ENCODE measurements at places on chromosomes 2 and 18. TPM values are rescaled to one million over a fixed set of nuclear protein-coding genes. Genes with fewer than 3 reads are reported as not detected.
A peak's percentile ranks its signal among the peaks of the same experiment; 100 is the strongest.

GRCh38 chr2:43276266-43276941 lies 50.0 kb upstream of the ZFP36L2 start:
- no peak for DNase-seq
- H3K27me3 ChIP-seq: no peaks in the 10 kb centered on the region
- H3K4me1 ChIP-seq: peaks cover 18% of the 10 kb centered on the region
- no peak overlapping the region for H3K4me3 ChIP-seq
- no peak overlapping the region for H3K27ac ChIP-seq

DNA sequence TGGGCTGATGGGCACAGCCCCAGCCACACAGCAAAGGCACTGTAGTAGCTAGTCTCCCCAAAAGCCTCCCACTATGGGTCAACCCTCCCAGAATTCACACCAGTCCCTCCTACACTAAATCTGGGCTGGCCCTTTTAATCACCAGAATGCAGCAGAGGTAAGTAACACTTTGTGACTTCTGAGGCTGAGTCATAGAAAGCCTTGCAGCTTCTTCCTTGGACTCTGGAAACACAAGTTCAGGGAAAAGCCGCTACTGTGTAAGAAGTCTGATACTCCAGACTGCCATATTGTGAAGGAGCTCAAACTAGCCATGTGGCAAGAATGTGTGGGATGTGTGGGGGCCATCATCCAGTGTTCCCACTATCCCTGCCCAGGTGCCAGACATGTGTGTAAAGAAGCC lies 19.0 kb upstream of the SIX2 start:
- H3K4me3 ChIP-seq: no peak overlapping the region
- H3K27me3 ChIP-seq: peaks cover 17% of the 10 kb centered on the region
- no peaks in the 10 kb centered on the region for H3K36me3 ChIP-seq
- H3K4me1 ChIP-seq: no peaks in the 10 kb centered on the region
- no peak for DNase-seq
- H3K27ac ChIP-seq: no peak overlapping the region

GRCh38 chr2:159445307-159445706 lies 158.8 kb upstream of the WDSUB1 start:
- H3K27ac ChIP-seq: no peak overlapping the region
- peaks cover 33% of the 10 kb centered on the region for H3K36me3 ChIP-seq
- H3K4me1 ChIP-seq: peaks cover 9% of the 10 kb centered on the region
- H3K4me3 ChIP-seq: no peak overlapping the region

- no peak overlapping the region for H3K27ac ChIP-seq
- no peak overlapping the region for H3K4me3 ChIP-seq
- peaks cover 20% of the 10 kb centered on the region for H3K4me1 ChIP-seq
- no peaks in the 10 kb centered on the region for H3K27me3 ChIP-seq
- no peaks in the 10 kb centered on the region for H3K36me3 ChIP-seq
These were observed 88.4 kb upstream of the TMEM247 start for GRCh38 chr2:46390901-46391395.

DNA sequence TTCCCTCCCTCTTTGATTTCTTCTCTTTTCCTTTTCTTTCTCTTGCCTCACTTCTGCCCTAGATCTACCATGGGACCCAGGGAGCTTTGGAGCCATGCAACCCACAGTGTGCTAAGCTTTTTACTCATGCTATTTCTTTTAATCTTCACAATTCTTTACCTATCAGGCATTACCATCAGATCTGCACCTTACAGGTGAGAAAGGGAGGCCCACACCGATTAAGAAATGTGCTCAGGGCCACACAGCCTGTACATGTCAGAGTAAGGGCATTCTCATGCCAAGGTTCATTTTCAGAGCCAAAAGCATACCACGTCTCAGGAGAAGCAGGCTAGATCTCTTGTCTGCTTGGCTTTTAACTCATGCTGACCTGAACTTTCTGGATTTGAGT lies 161.9 kb downstream of the RPIA start:
- H3K27ac ChIP-seq: no peak overlapping the region
- H3K4me1 ChIP-seq: no peaks in the 10 kb centered on the region
- DNase-seq: no peak
- no peaks in the 10 kb centered on the region for H3K27me3 ChIP-seq
- H3K36me3 ChIP-seq: no peaks in the 10 kb centered on the region

- no peak for DNase-seq
- H3K4me1 ChIP-seq: peaks cover 17% of the 10 kb centered on the region
- no peaks in the 10 kb centered on the region for H3K27me3 ChIP-seq
These were observed 44.9 kb downstream of the STK25 start for GRCh38 chr2:241463276-241464135.

- no peaks in the 10 kb centered on the region for H3K27me3 ChIP-seq
- no peak overlapping the region for H3K27ac ChIP-seq
- H3K4me3 ChIP-seq: no peak overlapping the region
- peaks cover 11% of the 10 kb centered on the region for H3K4me1 ChIP-seq
- no peaks in the 10 kb centered on the region for H3K36me3 ChIP-seq
These were observed 96.4 kb downstream of the RTP5 start for GRCh38 chr2:241965931-241966412.

DNA sequence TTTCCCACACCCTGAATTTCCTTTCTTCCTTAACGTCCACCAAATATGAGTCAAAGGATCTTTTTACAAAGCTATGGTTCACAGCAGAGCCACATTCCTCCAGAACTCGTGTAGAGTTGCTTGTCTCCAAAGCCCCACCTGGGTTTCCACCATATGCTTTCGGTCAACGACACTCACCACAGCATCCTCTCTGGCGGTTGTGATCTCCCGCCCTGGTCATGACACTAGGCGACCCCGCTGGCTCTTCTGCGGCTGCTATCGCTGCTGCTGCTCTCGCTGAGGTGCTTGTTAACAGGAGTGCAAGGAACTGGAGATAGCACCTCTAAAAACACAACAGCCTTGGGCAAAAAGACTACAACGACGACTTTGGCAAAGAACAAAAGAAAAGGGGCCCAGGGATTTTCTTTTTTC lies 340 bp downstream of the SLC40A1 start:
- H3K27me3 ChIP-seq: peaks cover 71% of the 10 kb centered on the region
- H3K4me3 ChIP-seq: peak overlapping the region; percentile 81
- peaks cover 16% of the 10 kb centered on the region for H3K4me1 ChIP-seq
- DNase-seq: peak; percentile 20

- no peak for DNase-seq
- no peaks in the 10 kb centered on the region for H3K27me3 ChIP-seq
- no peaks in the 10 kb centered on the region for H3K36me3 ChIP-seq
- no peak overlapping the region for H3K27ac ChIP-seq
- H3K4me1 ChIP-seq: peaks cover 7% of the 10 kb centered on the region
These were observed 28.3 kb upstream of the MRO start for GRCh38 chr18:50848061-50848551.

DNA sequence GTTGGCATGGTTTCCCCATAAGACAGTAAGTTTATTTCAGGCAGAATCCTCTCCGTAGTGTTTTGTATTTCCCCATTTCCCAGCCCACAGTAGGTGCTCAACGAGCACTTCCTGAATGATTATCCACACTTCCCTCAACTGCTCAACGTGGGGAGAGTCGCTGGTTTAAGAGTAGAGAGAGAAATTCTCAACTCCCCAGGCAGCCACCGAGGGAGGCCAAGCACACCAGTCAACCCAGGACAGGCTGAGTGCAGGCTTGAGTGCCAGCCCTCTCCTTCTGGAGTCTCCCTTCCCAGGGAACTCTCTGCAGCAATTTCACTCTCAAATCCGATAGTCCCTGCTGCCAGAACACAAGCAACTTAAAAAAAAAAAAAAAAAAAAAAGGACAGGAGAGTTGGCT lies 92.0 kb upstream of the LMAN1 start:
- no peak overlapping the region for H3K4me3 ChIP-seq
- no peaks in the 10 kb centered on the region for H3K4me1 ChIP-seq
- no peak for DNase-seq
- peaks cover 1% of the 10 kb centered on the region for H3K27me3 ChIP-seq
- no peaks in the 10 kb centered on the region for H3K36me3 ChIP-seq

GRCh38 chr2:147560810-147561535 lies 283.9 kb upstream of the ACVR2A start:
- no peak overlapping the region for H3K27ac ChIP-seq
- H3K4me3 ChIP-seq: no peak overlapping the region
- DNase-seq: no peak
- peaks cover 4% of the 10 kb centered on the region for H3K4me1 ChIP-seq

DNA sequence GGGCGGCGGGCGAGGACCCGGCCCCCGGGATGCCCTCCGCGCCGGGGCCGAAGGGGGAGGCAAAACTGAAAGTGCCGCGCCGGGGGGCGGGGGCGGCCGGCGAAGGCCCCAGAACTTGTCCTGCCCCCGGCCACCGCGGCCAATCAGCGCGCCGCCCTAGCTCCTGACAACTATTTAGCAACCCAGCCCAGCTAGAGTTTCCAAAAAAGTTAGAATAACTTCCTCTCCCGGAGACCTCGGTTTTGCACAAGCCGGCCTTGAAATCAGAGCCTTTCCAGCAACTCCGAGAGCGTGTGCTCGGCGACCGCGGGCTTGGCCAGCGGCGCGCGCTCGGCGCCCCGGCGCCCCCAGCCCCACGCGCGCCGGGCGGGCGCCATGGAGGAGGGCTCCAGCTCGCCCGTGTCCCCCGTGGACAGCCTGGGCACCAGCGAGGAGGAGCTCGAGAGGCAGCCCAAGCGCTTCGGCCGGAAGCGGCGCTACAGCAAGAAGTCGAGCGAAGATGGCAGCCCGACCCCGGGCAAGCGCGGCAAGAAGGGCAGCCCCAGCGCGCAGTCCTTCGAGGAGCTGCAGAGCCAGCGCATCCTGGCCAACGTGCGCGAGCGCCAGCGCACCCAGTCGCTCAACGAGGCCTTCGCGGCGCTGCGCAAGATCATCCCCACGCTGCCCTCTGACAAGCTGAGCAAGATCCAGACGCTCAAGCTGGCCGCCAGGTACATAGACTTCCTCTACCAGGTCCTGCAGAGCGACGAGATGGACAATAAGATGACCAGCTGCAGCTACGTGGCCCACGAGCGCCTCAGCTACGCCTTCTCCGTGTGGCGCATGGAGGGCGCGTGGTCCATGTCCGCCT lies at the start of gene TWIST2:
TWIST2 (plus strand) TSS at position 245 of the 850 bp plus-strand sequence; CDS start at position 376, 131 bp downstream.
- H3K27ac ChIP-seq: no peak within 1 kb of the TSS
- peak; percentile 39 for DNase-seq

DNA sequence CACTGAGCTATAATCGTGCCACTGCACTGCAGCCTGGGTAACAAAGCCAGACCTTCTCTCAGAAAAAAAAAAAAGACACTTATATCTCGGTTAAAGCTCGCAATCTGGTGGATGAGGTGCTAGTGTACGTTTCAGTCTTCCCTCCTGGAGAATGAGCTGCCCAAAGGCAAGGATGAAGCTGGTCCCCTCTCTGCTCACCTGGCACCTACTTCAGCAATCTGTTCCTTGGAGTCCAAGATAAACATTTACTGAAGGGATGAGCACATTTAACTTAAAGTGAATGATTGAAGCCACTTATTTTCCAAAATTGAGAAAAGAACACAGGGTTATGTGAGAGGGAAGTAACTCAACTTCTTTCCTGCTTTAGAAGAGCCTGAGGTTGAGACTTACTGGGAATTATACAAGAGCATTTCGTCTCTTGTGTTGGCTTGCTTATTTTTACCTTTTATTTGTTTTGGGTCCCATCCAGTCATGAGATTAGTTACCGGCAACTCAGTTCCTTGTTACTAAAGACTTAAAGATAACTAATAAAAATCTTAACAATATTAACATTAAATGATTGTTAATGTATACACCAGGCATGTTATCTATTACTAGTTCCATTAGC lies 33.6 kb upstream of the COLEC12 start:
- no peak for DNase-seq
- H3K4me1 ChIP-seq: no peaks in the 10 kb centered on the region
- no peak overlapping the region for H3K27ac ChIP-seq
- no peak overlapping the region for H3K4me3 ChIP-seq
- no peaks in the 10 kb centered on the region for H3K36me3 ChIP-seq

GRCh38 chr2:88892207-88892606 lies 200.7 kb downstream of the RPIA start:
- H3K27me3 ChIP-seq: no peaks in the 10 kb centered on the region
- no peak for DNase-seq
- H3K4me3 ChIP-seq: no peak overlapping the region
- H3K4me1 ChIP-seq: no peaks in the 10 kb centered on the region

DNA sequence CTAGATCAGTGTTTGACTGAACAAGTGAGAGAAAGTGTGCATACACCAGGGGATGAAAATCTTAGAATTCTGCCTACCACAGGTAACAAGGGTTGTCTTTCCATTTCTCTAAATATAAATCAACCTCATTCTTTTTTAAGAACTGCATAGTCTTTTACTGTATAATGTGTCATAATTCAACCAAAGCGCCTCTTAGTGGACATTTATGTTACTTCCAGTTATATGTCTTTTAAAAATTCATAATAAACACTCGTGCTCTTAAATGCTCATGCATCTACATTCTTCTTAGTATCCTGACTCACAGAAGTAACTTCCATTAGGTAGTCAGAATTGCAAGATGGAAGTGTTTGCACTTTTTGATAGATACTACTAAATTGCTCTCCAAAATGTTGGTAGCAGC lies 76.2 kb downstream of the CHRNA1 start:
- no peak overlapping the region for H3K27ac ChIP-seq
- no peak for DNase-seq
- no peaks in the 10 kb centered on the region for H3K36me3 ChIP-seq
- peaks cover 7% of the 10 kb centered on the region for H3K4me1 ChIP-seq

DNA sequence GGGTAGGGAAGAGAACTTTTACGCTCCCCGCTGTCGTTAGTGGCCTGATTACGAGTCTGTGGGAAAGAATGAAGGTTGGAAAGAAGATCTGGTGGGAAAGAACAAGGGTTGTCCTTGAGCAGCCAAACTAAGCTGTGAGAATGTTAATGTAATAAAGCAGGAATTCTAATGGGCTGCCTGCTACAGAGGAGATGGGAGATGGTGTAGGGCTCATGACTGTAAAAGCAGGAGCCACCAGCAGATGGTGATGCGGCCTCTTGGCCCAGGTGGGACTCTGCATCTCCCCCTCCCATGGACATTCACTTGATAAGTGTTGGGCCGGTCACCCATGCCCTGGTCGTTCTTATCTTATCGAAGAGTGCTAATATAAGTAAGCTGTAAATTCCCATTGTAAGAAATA lies 150.0 kb downstream of the NEDD4L start:
- H3K27me3 ChIP-seq: peaks cover 10% of the 10 kb centered on the region
- peak overlapping the region; percentile 7 for H3K27ac ChIP-seq
- H3K4me3 ChIP-seq: no peak overlapping the region
- DNase-seq: no peak
- peaks cover 38% of the 10 kb centered on the region for H3K4me1 ChIP-seq

GRCh38 chr2:144836635-144837350 lies 316.9 kb upstream of the ZEB2 start:
- H3K36me3 ChIP-seq: no peaks in the 10 kb centered on the region
- H3K27ac ChIP-seq: no peak overlapping the region
- DNase-seq: no peak
- no peaks in the 10 kb centered on the region for H3K4me1 ChIP-seq
- H3K4me3 ChIP-seq: no peak overlapping the region
- H3K27me3 ChIP-seq: no peaks in the 10 kb centered on the region

Gene ORMDL1
- total RNA-seq: 62.8 TPM

Gene COLEC12
- total RNA-seq: 2.0 TPM

Gene NGEF
- 0.96 TPM for total RNA-seq

Gene EMILIN2
- 19.2 TPM for total RNA-seq

Gene CYRIA
- total RNA-seq: 10.2 TPM

Gene MC5R
- not detected for total RNA-seq

Gene CCBE1
- 0.33 TPM for total RNA-seq

Gene MYOM1
- total RNA-seq: 1.4 TPM

Gene MARCHF4
- total RNA-seq: 0.86 TPM

Gene GATA6
- total RNA-seq: not detected

Gene LHCGR
- 0.12 TPM for total RNA-seq
